ENCODE measurements at places on chromosomes 16 and 17.

GRCh38 chr17:49290690-49291359, 60.2 kb upstream of the PHOSPHO1 start:
- DNase-seq: no peak

- DNase-seq: peak; percentile 33
Measured at GRCh38 chr17:19762515-19762961, 14.4 kb upstream of the ALDH3A1 start.

DNA sequence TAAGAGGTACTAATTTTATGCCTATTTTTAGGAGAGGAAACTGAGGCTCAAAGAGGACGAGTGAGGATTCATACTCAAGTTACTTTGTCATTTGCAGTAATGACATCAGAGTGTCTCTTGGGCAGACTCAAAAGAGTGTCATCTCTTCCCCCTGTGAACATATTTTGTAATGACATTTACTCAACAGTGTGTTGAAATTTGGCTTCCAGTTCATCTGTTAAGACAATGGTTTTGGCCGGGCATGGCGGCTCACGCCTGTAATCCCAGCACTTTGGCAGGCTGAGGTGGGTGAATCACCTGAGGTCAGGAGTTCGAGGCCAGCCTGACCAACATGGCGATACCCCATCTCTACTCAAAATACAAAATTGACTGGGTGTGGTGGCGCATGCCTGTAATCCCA, 28.9 kb downstream of the WFDC1 start:
- no peak for DNase-seq

GRCh38 chr16:86877108-86877507, 298.8 kb downstream of the FOXL1 start:
- no peak for DNase-seq

DNA sequence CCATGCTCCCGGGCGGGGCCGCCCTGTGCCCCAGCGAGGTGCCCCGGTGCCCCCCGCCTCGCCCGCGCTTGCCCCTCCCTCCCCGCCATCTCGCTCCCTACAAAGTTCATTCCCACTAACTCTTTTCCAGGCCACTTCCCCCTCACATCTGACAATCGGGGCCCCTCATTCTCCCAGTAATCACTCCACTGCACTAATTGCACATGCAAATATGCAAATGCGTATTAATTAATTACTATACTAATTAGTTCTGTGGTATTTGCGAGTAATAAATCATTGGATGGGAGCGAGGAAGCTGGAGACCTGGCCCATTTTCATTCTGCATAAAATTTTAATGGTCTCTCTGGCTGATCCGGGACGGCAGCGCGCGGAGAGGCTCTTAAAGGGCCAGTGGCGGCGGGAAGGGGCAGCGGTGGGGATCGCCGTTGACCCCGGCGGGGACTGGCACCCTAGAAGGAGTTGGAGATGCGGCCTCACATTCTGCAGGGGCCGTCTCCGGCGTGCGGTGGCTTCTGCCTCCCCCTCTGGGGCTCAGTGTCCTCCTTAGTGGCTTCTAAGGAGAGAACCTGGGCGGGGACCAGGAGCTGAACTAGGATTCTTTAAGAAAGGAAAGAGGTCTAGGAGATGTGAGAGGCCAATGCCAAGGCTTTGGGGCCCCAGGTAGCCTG, 8.4 kb upstream of the PPP1R1B start:
- DNase-seq: no peak

GRCh38 chr17:82240506-82241182, 11.8 kb downstream of the SLC16A3 start:
- DNase-seq: no peak

- no peak for DNase-seq
Measured at GRCh38 chr16:20300312-20301097, 26.8 kb downstream of the GP2 start.

GRCh38 chr16:65932350-65933072, 434.0 kb upstream of the CDH5 start:
- DNase-seq: no peak

GRCh38 chr17:80294210-80294609, 33.6 kb downstream of the RNF213 start:
- DNase-seq: no peak

DNA sequence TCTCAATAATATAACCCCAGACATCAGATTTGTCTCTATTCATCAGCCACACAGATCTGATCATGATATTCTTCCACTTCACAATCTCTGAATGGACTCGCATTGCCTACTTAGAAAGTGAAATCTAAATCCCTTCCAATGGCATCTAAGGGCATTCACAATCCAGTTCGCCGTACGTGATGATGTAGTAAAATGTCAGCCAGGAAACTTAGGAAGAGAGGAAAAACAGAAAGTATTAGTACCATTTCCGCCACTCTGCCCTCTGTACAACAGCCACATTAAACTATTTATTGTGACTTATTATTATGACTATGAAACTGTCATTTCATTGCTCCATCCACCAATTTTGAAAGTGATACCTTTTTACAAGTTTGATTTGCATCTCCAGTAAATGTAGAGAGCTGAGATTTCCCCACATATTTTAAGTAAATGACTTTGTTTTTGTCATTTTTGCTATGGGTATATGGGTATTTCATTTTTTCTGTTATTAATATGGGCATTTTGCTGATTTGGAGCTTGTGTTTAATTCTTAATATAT, 69.4 kb upstream of the SMIM36 start:
- DNase-seq: no peak

DNA sequence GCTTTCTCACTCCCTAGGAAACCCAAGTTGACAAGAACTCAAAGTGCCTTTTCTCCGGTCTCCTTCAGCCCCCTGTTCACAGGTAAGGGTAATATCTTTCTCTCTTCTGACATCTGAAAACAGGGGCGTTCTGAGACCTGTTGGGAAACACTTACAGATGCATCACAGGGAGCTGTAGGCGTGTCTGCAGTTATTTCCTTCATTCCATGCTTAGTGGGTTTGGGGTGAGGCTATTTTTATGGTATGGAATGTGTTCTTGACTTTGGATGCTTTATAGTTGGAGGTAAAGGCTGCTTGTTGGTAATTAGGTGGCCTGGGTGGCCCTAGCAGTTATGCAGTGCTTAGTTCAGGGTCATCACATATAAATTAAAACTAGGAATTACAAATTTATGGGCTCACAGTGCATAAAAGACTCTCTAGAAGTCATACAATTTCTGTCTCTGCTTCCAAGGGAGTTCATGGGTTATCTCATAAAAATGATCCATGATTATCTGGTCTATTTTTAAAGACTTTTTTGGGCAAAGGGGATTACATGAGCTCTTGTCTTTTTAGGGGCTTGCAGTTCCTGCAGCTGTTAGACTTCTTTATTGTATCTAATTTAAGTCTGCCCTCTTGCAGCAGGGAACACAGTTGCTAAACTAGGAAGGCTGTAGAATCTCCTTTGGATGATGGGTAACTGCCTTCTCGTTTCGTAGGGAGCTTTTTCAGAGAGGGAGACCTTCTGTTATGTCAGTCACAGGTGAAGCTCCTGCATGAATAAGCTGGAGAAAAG, 10.2 kb downstream of the SOCS7 start:
- no peak for DNase-seq

GRCh38 chr16:81006211-81006812, 373 bp downstream of the CMC2 start:
- peak; percentile 25 for DNase-seq

- DNase-seq: no peak
Measured at GRCh38 chr16:31081428-31082351, 7.1 kb downstream of the PRSS53 start.

GRCh38 chr17:21313320-21313719, 28.8 kb downstream of the MAP2K3 start:
- DNase-seq: no peak

DNA sequence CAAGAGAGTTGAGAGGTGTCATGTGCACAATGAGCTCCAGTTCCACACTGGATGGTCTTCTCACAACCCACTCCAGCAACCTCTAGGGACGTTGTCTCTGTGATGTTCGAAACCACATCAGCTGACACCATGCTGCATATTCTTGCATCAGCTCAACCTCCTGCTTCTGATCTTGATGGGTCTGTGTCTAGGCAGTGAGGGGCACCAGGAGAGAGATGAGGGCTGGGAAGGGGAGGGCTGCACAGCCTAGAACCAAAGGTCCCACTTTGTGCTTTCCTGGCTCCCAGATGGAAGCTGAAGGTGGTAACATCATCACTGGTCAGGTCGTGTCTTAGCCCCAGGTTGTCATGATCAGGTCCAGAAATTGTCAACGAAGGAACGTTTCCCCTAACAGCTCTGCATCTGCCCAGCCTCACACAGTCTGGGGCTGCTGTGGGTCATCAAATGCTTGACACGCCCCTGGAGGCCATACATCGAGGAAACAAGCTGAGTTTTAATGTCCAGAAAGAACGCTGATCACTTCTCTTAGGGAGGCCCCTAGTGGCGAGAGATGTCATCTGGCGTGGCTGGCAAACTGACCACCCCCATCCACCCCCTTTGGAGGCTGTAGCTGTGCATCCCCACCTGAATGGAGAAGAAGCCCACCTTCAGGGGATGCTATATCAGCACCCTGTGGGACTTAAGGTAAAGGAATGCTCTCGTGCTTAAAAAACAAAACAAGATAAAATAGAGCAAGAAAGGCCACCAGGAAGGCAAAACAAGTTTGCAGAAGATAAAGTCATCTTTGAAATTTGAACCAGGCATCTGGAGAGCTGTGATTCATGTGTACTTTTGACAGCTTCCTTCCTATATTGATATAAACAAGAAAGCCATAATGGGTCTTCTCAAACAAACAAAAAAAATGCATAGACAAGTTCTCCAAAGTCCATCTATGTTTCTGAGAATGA, 58.3 kb downstream of the WIPI1 start:
- DNase-seq: no peak

GRCh38 chr16:89993971-89994370, 25.3 kb downstream of the DBNDD1 start:
- no peak for DNase-seq

- no peak for DNase-seq
Measured at GRCh38 chr17:75411328-75412067, 6.0 kb upstream of the GRB2 start.

DNA sequence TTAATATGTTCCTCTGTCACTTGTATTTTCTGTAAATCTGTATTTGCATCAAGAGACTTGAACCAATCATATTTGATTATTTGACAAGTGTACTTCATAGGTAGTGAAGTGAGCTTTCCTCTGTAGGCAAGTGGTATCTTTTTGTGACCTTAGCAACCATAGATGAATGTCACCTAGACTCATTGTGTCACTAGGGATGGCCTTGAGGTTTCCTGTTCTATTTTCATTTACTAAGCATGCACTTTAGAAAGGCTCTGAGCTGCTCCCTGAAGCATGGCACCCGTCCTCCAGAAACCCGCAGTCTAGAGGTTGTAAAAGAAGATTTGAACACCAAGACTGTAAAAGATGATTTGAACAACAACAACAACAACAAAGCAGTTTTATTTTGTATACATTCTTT, 151.7 kb downstream of the PRKCB start:
- DNase-seq: no peak

DNA sequence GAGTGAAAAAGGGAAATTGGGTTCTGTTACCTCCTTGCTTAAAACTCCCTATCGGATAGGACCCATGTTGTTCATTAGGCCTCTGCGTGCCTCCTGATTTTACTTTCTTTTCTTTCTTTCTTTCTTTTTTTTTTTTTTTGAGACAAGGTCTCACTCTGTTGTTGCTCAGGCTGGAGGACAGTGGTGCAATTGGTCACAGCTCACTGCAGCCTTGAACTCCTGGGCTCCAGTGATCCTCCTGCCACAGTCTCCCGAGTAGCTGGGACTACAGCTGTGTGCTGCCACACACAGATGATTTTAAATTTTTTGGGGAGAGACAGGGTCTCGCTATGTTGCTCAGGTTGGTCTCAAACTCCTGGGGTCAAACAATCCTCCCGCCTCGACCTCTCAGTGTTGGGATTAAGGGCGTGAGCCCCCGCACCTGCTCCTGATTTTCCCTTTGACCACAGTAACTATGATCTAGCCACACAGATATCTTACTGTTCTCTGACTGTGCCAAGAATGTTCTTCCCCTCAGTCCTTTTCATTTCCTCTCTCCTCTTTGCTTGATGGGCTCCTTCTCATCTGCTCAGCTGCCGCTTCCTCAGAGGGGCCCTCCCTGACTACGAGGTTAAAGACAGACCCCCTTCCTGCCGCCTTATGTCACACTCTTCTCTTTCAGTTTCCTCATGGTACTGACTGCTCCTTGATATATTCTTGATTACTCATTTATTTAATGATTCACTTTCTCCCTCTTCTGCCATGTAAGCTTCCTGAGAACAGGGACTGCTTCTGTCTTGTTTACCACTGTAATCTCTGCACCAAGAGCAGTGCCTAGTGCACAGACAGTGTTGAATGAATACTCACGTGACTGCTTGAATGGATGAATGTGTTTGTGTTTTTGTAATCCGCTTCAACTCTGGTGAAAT, 44.3 kb downstream of the LCMT1 start:
- no peak for DNase-seq

- no peak for DNase-seq
Measured at GRCh38 chr17:62657690-62658089, 30.2 kb downstream of the MRC2 start.

DNA sequence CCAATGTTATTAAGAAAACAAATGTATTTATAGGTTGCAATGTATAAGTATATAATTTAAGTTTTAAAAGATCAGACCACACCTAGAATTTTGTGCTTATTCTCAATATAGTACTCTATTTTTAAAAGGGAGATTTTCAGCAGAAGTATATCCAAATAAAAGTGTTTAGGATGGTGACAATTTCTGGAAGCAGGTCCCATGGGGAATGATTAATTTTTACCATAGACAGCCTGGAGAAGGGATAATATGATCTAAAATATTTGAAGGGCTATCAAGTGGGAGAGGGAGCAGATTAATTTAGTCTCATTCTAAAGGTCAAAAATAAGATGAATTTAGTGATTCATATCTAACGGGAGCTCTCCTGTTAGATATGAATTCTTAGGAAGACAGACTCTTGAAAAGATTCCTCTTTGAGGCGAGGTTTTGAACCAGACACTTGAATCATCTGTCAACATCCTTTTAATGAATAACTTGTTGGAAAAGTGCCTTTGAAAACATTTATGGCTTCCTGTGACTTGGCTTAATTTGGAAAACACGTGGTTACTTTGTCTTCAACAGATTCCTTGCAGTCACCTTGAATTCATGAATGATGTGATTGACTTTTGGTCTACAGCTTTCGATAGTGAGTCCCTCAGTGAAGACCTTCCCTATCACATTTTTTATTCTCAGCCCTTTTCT, 29.3 kb upstream of the SMIM36 start:
- no peak for DNase-seq

GRCh38 chr17:61302953-61303816, 96.5 kb upstream of the TBX2 start:
- no peak for DNase-seq

DNA sequence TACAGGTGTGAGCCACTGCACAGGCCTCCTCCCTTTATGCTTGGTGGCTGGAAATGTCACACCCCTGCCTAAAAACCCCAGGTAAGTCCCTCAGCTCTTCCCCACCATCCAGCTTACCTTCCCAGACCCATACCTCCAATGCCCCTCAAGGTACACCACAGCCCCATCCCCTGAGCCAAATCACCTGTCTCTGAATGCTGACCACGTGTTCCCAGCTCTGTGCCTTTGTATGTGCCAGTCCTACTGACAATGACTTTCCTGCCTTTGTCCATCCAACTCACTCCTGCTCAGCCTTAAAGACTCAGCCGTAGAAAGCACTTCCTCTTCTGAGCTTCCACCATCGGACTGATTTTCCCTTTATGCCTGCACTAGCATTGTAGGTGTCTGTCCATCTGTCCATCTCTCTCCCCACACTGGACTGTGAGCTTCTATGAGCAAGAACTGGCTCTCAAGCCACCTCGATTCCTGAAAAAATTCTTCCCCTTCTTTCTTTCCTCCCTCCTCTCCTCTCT, 30.7 kb upstream of the GOSR2 start:
- DNase-seq: no peak
